ENCODE measurements at places on chromosomes 12 and 14. TPM values are rescaled to one million over a fixed set of nuclear protein-coding genes. Genes with fewer than 3 reads are reported as not detected.

DNA sequence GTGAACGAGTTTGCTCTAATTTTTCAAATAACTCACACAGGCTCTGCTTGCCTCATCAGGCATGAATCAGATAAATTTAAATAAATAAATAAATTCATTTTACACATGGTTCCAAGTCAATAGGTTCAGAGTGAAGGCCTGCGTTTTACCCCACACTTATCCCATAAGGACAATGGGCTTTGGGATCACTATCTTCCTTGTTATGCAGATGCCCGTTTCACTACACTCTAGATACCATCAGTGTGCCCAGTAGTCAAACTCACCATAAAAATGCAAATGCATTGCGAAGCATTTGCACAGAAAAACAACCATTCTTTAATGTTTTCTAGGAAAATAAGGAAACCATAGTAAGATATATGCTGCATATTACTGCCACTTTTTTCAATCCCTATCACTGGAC lies 155.9 kb upstream of the CCDC196 start:
- no peak overlapping the region for H3K27ac ChIP-seq
- H3K27me3 ChIP-seq, result peaks cover under 1% of the 10 kb centered on the region
- H3K36me3 ChIP-seq, result peaks cover 2% of the 10 kb centered on the region

DNA sequence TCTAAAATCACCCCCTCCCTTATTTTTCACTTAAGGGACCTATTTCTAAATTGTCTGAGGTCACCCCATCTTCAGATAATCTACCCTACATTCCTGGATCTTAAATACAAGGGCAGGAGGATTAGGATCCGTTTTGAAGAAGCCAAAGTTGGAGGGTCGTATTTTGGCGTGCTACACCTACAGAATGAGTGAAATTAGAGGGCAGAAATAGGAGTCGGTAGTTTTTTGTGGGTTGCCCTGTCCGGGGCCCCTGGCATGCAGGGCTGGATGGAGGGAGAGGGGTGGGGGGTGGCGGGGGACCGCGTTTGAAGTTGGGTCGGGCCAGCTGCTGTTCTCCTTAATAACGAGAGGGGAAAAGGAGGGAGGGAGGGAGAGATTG lies 300 bp upstream of the CCND2 start:
- H3K27ac ChIP-seq, result peak overlapping the region; percentile 95
- H3K4me1 ChIP-seq, result peaks cover 23% of the 10 kb centered on the region
- peaks cover 24% of the 10 kb centered on the region for H3K36me3 ChIP-seq
- no peak for DNase-seq
- peak overlapping the region; percentile 99 for H3K4me3 ChIP-seq

Gene KSR2
- not detected for total RNA-seq

DNA sequence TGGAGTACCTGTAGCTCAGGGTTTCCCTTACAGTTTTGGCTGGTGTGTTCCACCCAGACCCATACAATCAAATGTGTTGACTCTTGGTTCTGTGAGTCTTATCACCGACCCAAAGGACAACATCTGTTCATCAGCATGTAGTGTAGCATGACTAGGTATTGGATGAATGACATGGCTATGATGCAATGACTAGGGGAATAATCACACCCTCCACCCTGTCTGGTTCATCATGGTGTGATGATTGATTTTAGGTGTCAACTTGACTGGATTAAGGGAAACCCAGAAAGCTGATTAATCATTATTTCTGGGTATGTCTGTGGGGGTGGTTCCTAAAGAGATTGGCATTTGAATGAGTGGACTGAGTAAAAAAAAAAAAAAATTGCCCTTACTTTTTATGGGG lies 311.3 kb downstream of the DPF3 start:
- no peak overlapping the region for H3K4me3 ChIP-seq
- no peaks in the 10 kb centered on the region for H3K4me1 ChIP-seq
- no peak for DNase-seq
- no peak overlapping the region for H3K27ac ChIP-seq

Gene NCAPD2
- 40.4 TPM for total RNA-seq

Gene MAPKAPK5
- 76.4 TPM for total RNA-seq

Gene KRT2
- total RNA-seq, result 0.62 TPM

Gene TCL1B
- 0.47 TPM for total RNA-seq

DNA sequence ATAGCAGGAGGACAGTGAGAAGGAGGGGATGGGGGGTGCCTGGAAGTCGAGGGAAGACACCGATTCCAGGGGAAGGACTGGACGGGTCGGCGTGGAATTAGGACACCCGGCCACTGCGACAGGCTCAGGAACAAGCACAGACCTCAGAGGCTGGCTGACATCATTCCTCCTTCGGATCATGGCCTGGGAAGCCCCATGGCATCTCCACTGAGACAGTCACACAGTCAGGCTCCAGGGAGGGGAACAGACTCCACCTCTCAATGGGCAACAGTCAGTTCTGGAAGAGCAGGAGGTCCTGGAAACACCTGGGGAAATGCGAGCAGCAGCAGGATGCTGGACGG lies 67.9 kb upstream of the FBRSL1 start:
- DNase-seq, result no peak
- H3K4me1 ChIP-seq, result peaks cover 16% of the 10 kb centered on the region
- H3K4me3 ChIP-seq, result no peak overlapping the region
- no peak overlapping the region for H3K27ac ChIP-seq

Gene SERPINA12
- total RNA-seq, result not detected

GRCh38 chr12:113318900-113319628 lies 15.8 kb downstream of the SLC8B1 start:
- no peaks in the 10 kb centered on the region for H3K27me3 ChIP-seq
- no peak for DNase-seq
- peaks cover 40% of the 10 kb centered on the region for H3K36me3 ChIP-seq
- H3K4me3 ChIP-seq, result no peak overlapping the region

GRCh38 chr12:3225154-3225795 lies 148.1 kb downstream of the TSPAN9 start:
- H3K27ac ChIP-seq, result no peak overlapping the region
- peaks cover 6% of the 10 kb centered on the region for H3K36me3 ChIP-seq
- no peak for DNase-seq
- peaks cover 13% of the 10 kb centered on the region for H3K4me1 ChIP-seq
- H3K4me3 ChIP-seq, result no peak overlapping the region

- no peaks in the 10 kb centered on the region for H3K27me3 ChIP-seq
- H3K36me3 ChIP-seq, result no peaks in the 10 kb centered on the region
- DNase-seq, result peak; percentile 42
- H3K4me3 ChIP-seq, result no peak overlapping the region
Measured at GRCh38 chr12:54358191-54358944, 5.9 kb downstream of the GPR84 start.

DNA sequence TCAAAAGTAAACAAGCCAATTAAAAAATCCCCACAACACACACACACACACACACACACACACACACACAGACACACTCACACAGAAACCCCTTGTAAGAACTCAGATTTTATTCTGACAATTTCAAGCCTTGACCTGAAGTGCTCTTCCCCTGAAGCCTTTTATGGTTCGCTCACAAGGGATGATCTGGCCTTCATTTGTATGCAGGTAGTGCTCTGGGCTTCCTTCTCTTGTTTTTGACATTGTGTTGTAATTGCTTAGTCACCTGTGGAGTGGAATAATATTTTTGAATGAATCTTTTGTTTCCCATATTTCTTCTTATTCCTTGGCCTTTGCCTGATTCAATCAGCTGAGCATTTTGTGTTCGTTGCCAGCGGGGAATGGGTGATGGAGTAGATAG lies 83.3 kb upstream of the CSRP2 start:
- H3K4me3 ChIP-seq, result no peak overlapping the region
- no peak overlapping the region for H3K27ac ChIP-seq
- DNase-seq, result no peak

Gene CLEC4A
- 1.4 TPM for total RNA-seq

Gene AKAP3
- 8.9 TPM for total RNA-seq

Gene ATL1
- 3.6 TPM for total RNA-seq

GRCh38 chr12:113479590-113480335 lies 8.1 kb upstream of the LHX5 start:
- peak; percentile 22 for DNase-seq
- no peak overlapping the region for H3K27ac ChIP-seq
- H3K36me3 ChIP-seq, result no peaks in the 10 kb centered on the region
- peaks cover 11% of the 10 kb centered on the region for H3K4me1 ChIP-seq
- peaks cover 82% of the 10 kb centered on the region for H3K27me3 ChIP-seq

GRCh38 chr12:124771462-124772288 lies 92.0 kb downstream of the SCARB1 start:
- no peaks in the 10 kb centered on the region for H3K36me3 ChIP-seq
- H3K27ac ChIP-seq, result no peak overlapping the region
- peak; percentile 67 for DNase-seq
- H3K4me3 ChIP-seq, result peak overlapping the region; percentile 16
- peaks cover 9% of the 10 kb centered on the region for H3K27me3 ChIP-seq

DNA sequence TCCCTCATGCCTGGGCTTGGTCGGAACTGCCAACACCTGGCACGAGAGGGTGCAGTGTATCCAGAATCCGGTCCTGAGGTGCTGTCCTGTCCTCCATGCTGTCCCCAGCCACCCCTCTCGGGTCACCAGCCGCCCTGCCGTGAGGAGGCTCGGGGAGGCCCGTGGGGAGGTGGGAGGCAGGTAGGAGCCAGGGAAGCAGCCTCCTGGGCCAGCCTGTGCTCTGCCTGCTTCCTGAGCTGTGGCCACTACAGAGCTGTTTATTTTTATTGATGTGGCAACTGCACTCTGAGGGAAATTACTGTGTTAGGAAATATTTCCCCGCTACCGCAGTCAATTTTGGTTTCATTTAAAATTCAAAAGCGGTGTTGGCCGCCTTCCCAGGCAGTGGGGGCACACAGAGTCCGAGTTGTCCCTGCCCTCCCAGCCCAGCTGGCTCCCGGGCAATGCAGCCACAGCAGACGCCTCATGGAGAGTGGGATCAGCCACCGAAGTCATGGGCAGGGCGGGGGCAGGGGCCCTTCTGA lies 18.3 kb downstream of the NOC4L start:
- no peaks in the 10 kb centered on the region for H3K36me3 ChIP-seq
- peak; percentile 4 for DNase-seq
- peaks cover 15% of the 10 kb centered on the region for H3K4me1 ChIP-seq
- H3K27me3 ChIP-seq, result no peaks in the 10 kb centered on the region
- no peak overlapping the region for H3K27ac ChIP-seq
- peak overlapping the region; percentile 36 for H3K4me3 ChIP-seq

DNA sequence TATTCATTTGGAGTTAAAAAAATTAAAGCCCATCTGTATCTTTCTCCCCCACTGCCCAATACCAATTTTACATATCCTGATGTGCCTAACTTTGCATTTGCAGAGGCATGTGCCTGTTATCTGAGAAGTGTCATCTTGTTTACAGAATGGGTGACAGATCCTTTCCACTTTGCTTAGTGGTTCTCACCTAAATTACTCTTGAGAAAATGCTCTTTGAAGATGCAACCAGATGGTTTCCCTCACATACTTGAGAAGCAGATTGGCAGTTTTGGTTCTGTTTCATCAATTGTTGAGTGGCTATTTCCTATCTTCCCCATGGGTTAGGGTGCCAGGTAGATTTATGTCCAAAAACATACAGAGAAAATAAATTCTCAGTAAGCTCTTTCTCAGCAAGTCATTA lies 1051.4 kb upstream of the ATXN7L3B start:
- H3K4me1 ChIP-seq, result no peaks in the 10 kb centered on the region
- H3K27me3 ChIP-seq, result no peaks in the 10 kb centered on the region
- no peak for DNase-seq
- H3K4me3 ChIP-seq, result no peak overlapping the region
- H3K27ac ChIP-seq, result no peak overlapping the region

- no peaks in the 10 kb centered on the region for H3K36me3 ChIP-seq
- peaks cover 52% of the 10 kb centered on the region for H3K4me1 ChIP-seq
- H3K27me3 ChIP-seq, result no peaks in the 10 kb centered on the region
- H3K27ac ChIP-seq, result no peak overlapping the region
- H3K4me3 ChIP-seq, result no peak overlapping the region
- peak; percentile 58 for DNase-seq
Measured at GRCh38 chr12:131608740-131609690, 101.9 kb upstream of the SFSWAP start.

GRCh38 chr12:56476143-56476542 lies 7.8 kb downstream of the SPRYD4 start:
- H3K27me3 ChIP-seq, result no peaks in the 10 kb centered on the region
- peaks cover 15% of the 10 kb centered on the region for H3K36me3 ChIP-seq

Gene GLT8D2
- not detected for total RNA-seq

Gene SPX
- total RNA-seq, result 0.21 TPM

DNA sequence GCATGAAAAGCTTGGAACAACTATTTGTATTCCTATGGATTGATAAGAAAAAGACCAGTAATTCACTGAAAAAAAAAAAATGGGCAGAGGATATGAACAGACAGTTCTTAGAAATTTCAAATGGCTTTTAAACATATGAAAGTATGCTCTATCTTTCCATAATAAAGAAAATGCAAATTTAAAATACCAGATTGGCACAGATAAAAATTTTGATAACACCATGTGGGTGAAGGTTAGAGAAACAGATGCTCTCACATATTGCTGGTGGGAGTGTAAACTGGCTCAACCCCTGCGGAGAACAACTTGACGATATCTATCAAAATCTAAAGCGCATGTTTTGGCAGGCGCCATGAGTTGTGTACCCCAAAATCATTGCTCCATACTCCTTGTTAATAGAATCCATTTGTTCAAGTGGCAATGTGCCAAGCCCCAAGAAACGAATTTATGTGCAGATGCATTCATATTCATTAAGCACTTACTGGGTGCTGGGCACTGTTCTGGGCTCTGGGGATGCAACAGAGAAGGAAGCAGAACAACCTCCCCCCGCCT lies 29.5 kb upstream of the TMPO start:
- H3K4me1 ChIP-seq, result peaks cover under 1% of the 10 kb centered on the region
- no peaks in the 10 kb centered on the region for H3K36me3 ChIP-seq
- no peak overlapping the region for H3K4me3 ChIP-seq
- no peaks in the 10 kb centered on the region for H3K27me3 ChIP-seq
- DNase-seq, result no peak
- H3K27ac ChIP-seq, result no peak overlapping the region

- H3K27me3 ChIP-seq, result peaks cover 9% of the 10 kb centered on the region
- H3K4me3 ChIP-seq, result no peak overlapping the region
- no peak overlapping the region for H3K27ac ChIP-seq
- DNase-seq, result no peak
Measured at GRCh38 chr12:66232263-66232662, 43.2 kb downstream of the IRAK3 start.

GRCh38 chr12:2836574-2836973 lies 1.7 kb upstream of the NRIP2 start:
- peaks cover 13% of the 10 kb centered on the region for H3K4me1 ChIP-seq
- no peak for DNase-seq
- peaks cover 5% of the 10 kb centered on the region for H3K36me3 ChIP-seq
- H3K4me3 ChIP-seq, result no peak overlapping the region
- no peak overlapping the region for H3K27ac ChIP-seq

Gene ZBTB42
- total RNA-seq, result 8.6 TPM

Gene SLC6A15
- total RNA-seq, result not detected

GRCh38 chr12:132143336-132144071 lies 615 bp downstream of the DDX51 start:
- H3K4me3 ChIP-seq, result peak overlapping the region; percentile 82
- H3K4me1 ChIP-seq, result peaks cover 30% of the 10 kb centered on the region
- no peaks in the 10 kb centered on the region for H3K27me3 ChIP-seq
- peaks cover 5% of the 10 kb centered on the region for H3K36me3 ChIP-seq

GRCh38 chr12:108483213-108484059 lies 31.6 kb upstream of the FICD start:
- H3K27me3 ChIP-seq, result peaks cover 43% of the 10 kb centered on the region
- no peak overlapping the region for H3K27ac ChIP-seq
- H3K36me3 ChIP-seq, result peaks cover 4% of the 10 kb centered on the region
- DNase-seq, result no peak
- no peak overlapping the region for H3K4me3 ChIP-seq
